Lower lobe of right lung (tissue), 2 donors: ENCODE measurements at places on chromosomes 4 and X. TPM values are rescaled to one million over a fixed set of nuclear protein-coding genes. Genes with fewer than 3 reads are reported as not detected.

GRCh38 chrX:136205882-136206380, 45.3 kb downstream of the MAP7D3 start:
- peak overlapping the region; percentile 73 for H3K27ac ChIP-seq
- H3K27me3 ChIP-seq, result no peaks in the 10 kb centered on the region
- peaks cover 19% of the 10 kb centered on the region for H3K36me3 ChIP-seq
- peaks cover 40% of the 10 kb centered on the region for H3K4me1 ChIP-seq
- H3K4me3 ChIP-seq, result no peak overlapping the region

GRCh38 chr4:1510931-1511330, 104.7 kb upstream of the NKX1-1 start:
- no peaks in the 10 kb centered on the region for H3K36me3 ChIP-seq
- peaks cover 37% of the 10 kb centered on the region for H3K27me3 ChIP-seq
- no peak overlapping the region for H3K4me3 ChIP-seq
- H3K4me1 ChIP-seq, result no peaks in the 10 kb centered on the region

DNA sequence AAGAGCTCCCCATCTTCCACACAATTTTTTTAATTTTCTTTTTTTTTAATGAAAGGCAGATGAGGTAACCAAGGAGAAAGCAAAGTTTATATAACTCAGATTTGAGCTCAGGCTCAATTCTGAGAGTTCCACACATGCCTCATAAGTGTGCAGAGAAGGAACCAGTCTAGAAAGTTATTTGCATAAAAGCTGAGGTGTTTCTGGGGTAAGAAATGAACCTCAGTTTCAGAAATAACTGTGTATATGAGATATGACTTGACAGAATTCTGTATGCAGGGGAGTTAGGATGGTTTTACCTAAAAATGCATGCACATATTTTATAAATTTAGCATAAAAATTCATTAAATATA, 51.3 kb downstream of the DTHD1 start:
- H3K4me1 ChIP-seq, result no peaks in the 10 kb centered on the region
- H3K27ac ChIP-seq, result no peak overlapping the region
- no peak for DNase-seq
- H3K36me3 ChIP-seq, result no peaks in the 10 kb centered on the region
- H3K4me3 ChIP-seq, result no peak overlapping the region

Gene UGT2B17
- total RNA-seq, result 0.18 TPM

GRCh38 chr4:15996773-15997172, 33.8 kb upstream of the FGFBP2 start:
- H3K36me3 ChIP-seq, result no peaks in the 10 kb centered on the region
- no peak for DNase-seq
- H3K27me3 ChIP-seq, result peaks cover 4% of the 10 kb centered on the region
- H3K27ac ChIP-seq, result no peak overlapping the region

Gene PLXNA3
- 49.0 TPM for total RNA-seq

GRCh38 chrX:46595084-46595483, 21.5 kb downstream of the CHST7 start:
- H3K4me3 ChIP-seq, result no peak overlapping the region
- H3K27ac ChIP-seq, result no peak overlapping the region
- H3K4me1 ChIP-seq, result no peaks in the 10 kb centered on the region
- H3K36me3 ChIP-seq, result no peaks in the 10 kb centered on the region
- DNase-seq, result no peak

Gene SSX4B
- total RNA-seq, result not detected

Gene IL1RAPL2
- not detected for total RNA-seq

Gene SRPX
- 59.0 TPM for total RNA-seq

Gene NRK
- 0.53 TPM for total RNA-seq

GRCh38 chr4:80412322-80412721, 76.8 kb downstream of the CFAP299 start:
- DNase-seq, result no peak
- H3K4me3 ChIP-seq, result no peak overlapping the region
- no peaks in the 10 kb centered on the region for H3K4me1 ChIP-seq
- no peaks in the 10 kb centered on the region for H3K36me3 ChIP-seq
- H3K27me3 ChIP-seq, result no peaks in the 10 kb centered on the region

GRCh38 chr4:1590244-1590643, 93.9 kb downstream of the FAM53A start:
- H3K4me3 ChIP-seq, result no peak overlapping the region
- no peaks in the 10 kb centered on the region for H3K4me1 ChIP-seq
- H3K27ac ChIP-seq, result no peak overlapping the region

GRCh38 chr4:145829629-145830395, 108.8 kb downstream of the ZNF827 start:
- H3K27me3 ChIP-seq, result no peaks in the 10 kb centered on the region
- H3K4me1 ChIP-seq, result no peaks in the 10 kb centered on the region
- no peaks in the 10 kb centered on the region for H3K36me3 ChIP-seq
- DNase-seq, result no peak

DNA sequence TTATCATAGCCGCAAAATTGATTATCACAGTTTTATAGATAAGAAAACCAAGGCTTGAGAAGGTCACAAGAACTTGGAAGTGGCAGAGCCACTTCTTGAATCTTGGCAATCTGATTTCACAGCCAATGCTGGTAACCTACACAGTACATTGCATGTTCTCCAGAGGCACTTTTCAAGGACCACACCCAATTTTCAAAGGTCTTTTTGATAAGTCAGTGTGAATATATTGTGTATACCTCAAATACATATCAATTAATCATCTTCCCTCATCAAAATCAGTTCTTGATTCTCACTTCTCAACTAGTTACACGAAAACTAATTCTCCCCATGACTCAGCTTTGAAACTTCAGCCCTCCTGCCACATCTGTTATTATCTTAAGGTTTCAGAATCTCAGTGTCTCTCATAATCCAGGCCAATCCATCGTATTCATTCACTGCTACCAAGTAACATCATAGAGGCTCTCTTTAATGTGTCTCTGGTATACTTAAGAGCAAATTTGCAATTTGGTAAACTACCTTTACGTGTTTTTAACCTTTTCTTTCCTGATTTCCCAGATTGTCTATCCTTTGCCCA, 16.8 kb downstream of the CAMK2D start:
- H3K4me3 ChIP-seq, result no peak overlapping the region
- H3K4me1 ChIP-seq, result peaks cover 5% of the 10 kb centered on the region
- H3K27ac ChIP-seq, result no peak overlapping the region

DNA sequence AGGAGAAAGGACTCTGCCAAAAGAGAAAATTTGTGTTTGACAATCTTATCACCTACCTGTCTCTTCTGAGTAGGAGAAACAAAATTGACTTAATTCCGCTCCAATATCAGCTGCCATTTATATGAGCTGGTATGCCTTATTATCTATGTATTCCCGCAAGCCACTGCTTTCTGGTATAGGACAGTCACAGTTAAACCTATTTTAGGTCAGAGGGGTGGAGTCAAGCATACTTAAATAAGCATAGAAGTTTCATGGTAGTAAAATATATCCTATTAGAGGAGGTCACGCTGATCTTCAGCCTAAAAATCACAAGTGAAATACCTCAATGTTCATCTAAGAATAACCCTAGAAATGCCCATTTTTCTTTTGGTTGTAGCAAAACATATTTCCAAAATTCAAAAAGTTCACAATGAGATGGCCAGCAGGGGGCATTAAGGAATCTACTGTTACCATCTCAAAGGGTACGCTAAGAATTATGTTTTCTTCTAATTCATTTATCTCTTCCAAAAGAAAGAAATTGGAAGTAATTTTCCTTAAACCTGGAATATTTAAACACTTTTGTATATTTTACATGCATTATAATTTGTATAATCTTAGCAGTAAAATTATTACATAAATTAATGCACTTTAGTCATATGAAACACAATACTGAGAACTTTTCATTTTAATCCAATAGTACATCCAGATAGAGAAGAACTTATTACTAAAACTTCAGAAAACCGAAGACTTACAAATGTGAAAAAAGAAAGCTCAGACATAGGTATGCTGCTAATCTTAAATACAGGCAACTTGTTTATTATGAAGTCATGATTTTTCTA, 10.5 kb downstream of the PPAT start:
- H3K27me3 ChIP-seq, result no peaks in the 10 kb centered on the region
- no peak overlapping the region for H3K4me3 ChIP-seq
- no peak for DNase-seq
- no peaks in the 10 kb centered on the region for H3K4me1 ChIP-seq
- H3K36me3 ChIP-seq, result no peaks in the 10 kb centered on the region

Gene DMP1
- total RNA-seq, result not detected

DNA sequence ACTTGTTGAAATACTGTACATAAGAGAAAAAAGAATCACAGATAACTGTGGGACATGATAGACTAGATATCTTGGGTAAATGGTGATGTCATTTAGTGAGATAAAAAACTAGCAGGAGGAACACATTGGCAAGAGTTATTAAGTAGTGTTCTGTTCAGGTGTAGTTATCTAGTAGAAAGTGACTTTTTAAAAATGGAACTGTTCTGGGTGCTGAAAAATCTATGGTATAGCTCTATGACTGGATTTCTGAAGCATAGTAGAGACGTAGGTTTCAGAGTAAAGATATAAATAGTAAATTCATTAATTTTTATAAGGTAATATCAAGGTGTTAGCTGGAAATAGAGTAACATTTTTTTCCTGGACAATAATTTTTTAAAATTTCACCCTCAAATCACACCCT, 225.1 kb upstream of the UGT8 start:
- no peaks in the 10 kb centered on the region for H3K36me3 ChIP-seq
- no peaks in the 10 kb centered on the region for H3K4me1 ChIP-seq
- no peaks in the 10 kb centered on the region for H3K27me3 ChIP-seq
- H3K27ac ChIP-seq, result no peak overlapping the region
- no peak overlapping the region for H3K4me3 ChIP-seq
- no peak for DNase-seq

- H3K4me1 ChIP-seq, result peaks cover 2% of the 10 kb centered on the region
- no peaks in the 10 kb centered on the region for H3K27me3 ChIP-seq
- H3K36me3 ChIP-seq, result no peaks in the 10 kb centered on the region
- no peak overlapping the region for H3K27ac ChIP-seq
- no peak overlapping the region for H3K4me3 ChIP-seq
- DNase-seq, result no peak
Observed at GRCh38 chrX:134743091-134743490, 84.8 kb upstream of the PLAC1 start.

Gene TNIP3
- 0.95 TPM for total RNA-seq

Gene PLRG1
- 55.7 TPM for total RNA-seq

GRCh38 chr4:73815145-73815544, 21.3 kb upstream of the CXCL6 start:
- no peak for DNase-seq
- no peak overlapping the region for H3K27ac ChIP-seq
- H3K4me3 ChIP-seq, result no peak overlapping the region

DNA sequence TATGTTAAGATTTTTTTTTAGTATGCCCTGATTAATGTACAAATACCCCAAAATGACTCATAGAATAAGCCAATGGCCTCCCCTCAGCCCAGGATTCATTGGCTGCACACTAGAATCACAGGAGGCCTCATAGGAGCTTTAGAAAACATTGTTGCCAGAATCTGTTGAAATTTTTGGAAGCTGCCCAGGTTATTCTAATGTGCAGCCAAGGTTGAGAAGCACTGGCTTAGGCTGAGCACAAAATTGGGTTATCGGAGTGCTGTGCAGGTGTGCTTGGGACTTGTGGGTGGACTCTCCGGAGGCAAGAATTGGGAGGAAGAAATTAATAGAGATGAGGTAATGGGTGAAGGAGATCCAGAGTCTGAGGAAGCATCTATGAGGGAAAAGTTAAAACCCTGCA, 41.3 kb upstream of the VCX start:
- no peak overlapping the region for H3K4me3 ChIP-seq
- no peaks in the 10 kb centered on the region for H3K36me3 ChIP-seq
- no peaks in the 10 kb centered on the region for H3K4me1 ChIP-seq
- H3K27me3 ChIP-seq, result no peaks in the 10 kb centered on the region

DNA sequence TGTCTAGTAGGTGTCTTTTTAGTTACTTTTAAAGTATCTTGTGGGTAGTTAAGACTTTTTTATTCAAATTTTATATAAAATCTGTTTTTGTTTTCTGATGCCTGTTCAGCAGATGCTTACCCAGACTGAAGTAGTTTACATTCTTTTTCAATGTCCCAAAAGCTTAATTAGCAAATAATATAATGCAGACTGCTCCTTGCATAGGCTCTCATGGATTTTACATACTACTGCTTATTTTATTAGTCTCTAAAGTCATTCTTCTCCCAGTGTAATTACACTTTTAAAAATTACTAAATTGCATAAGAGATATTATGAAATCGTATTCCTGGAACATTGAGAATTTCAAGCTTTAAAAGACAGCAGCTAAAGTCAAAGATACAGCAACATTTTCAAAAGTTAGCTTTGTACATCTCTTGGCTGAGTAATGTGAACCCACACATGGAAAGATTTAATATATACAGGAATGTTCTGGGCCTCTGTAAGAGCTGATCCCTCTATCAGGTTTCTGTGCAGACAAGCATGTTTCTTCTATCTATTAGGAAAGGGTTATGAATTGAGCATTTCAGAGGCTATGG, 148.4 kb upstream of the SPRY1 start:
- DNase-seq, result no peak
- no peak overlapping the region for H3K4me3 ChIP-seq
- peaks cover 34% of the 10 kb centered on the region for H3K4me1 ChIP-seq
- no peaks in the 10 kb centered on the region for H3K36me3 ChIP-seq
- H3K27me3 ChIP-seq, result no peaks in the 10 kb centered on the region
- no peak overlapping the region for H3K27ac ChIP-seq

GRCh38 chrX:108946531-108946930, 210.2 kb upstream of the IRS4 start:
- no peaks in the 10 kb centered on the region for H3K36me3 ChIP-seq
- H3K27ac ChIP-seq, result no peak overlapping the region
- DNase-seq, result no peak
- H3K4me1 ChIP-seq, result no peaks in the 10 kb centered on the region
- no peak overlapping the region for H3K4me3 ChIP-seq
- no peaks in the 10 kb centered on the region for H3K27me3 ChIP-seq

GRCh38 chrX:142312591-142312990, 107.5 kb upstream of the MAGEC2 start:
- no peak overlapping the region for H3K27ac ChIP-seq
- no peaks in the 10 kb centered on the region for H3K4me1 ChIP-seq
- H3K36me3 ChIP-seq, result no peaks in the 10 kb centered on the region
- H3K27me3 ChIP-seq, result no peaks in the 10 kb centered on the region
- H3K4me3 ChIP-seq, result no peak overlapping the region

- no peaks in the 10 kb centered on the region for H3K27me3 ChIP-seq
- no peak overlapping the region for H3K27ac ChIP-seq
- peaks cover 45% of the 10 kb centered on the region for H3K4me1 ChIP-seq
- no peaks in the 10 kb centered on the region for H3K36me3 ChIP-seq
- no peak overlapping the region for H3K4me3 ChIP-seq
Observed at GRCh38 chr4:38154252-38154651, 194.1 kb downstream of the PTTG2 start.

Gene PDLIM3
- total RNA-seq, result 18.4 TPM

Gene SOX3
- not detected for total RNA-seq
